Omental fat pad (tissue), 4 donors: ENCODE measurements at places on chromosomes 13 and 19. TPM values are rescaled to one million over a fixed set of nuclear protein-coding genes. Genes with fewer than 3 reads are reported as not detected.

NDUFB7 gene
- total RNA-seq, result 357 TPM

NOTCH3 gene
- total RNA-seq, result 17.3 TPM

IGFL4 gene
- total RNA-seq, result not detected

PRR36 gene
- not detected for total RNA-seq

ZNF30 gene
- total RNA-seq, result 2.1 TPM

RFPL4AL1 gene
- not detected for total RNA-seq

KLK14 gene
- not detected for total RNA-seq

FBXL12 gene
- 27.9 TPM for total RNA-seq

ZNF799 gene
- total RNA-seq, result 4.3 TPM

ATP8B3 gene
- 2.4 TPM for total RNA-seq

GPC6 gene
- 24.4 TPM for total RNA-seq

IFNL1 gene
- not detected for total RNA-seq

IGFL2 gene
- total RNA-seq, result not detected

ZNF440 gene
- total RNA-seq, result 8.3 TPM

ZNF749 gene
- 18.0 TPM for total RNA-seq

GPR183 gene
- total RNA-seq, result 17.2 TPM

SOX1 gene
- total RNA-seq, result not detected

GIPC3 gene
- total RNA-seq, result 0.56 TPM

C19orf67 gene
- not detected for total RNA-seq

MAMSTR gene
- 3.0 TPM for total RNA-seq

KLK13 gene
- total RNA-seq, result not detected

LRP3 gene
- total RNA-seq, result 32.7 TPM

CLC gene
- not detected for total RNA-seq

ZNF724 gene
- 1.3 TPM for total RNA-seq

ALKBH6 gene
- 13.6 TPM for total RNA-seq

ZNF417 gene
- total RNA-seq, result 13.2 TPM

MLNR gene
- 0.72 TPM for total RNA-seq

MEIOSIN gene
- total RNA-seq, result not detected

SLC7A10 gene
- total RNA-seq, result 150 TPM

VN1R2 gene
- total RNA-seq, result not detected

RHPN2 gene
- total RNA-seq, result 19.5 TPM

ATG4D gene
- total RNA-seq, result 16.6 TPM

FXYD3 gene
- 2.6 TPM for total RNA-seq

LGALS14 gene
- not detected for total RNA-seq

CRTC1 gene
- 6.1 TPM for total RNA-seq

DIS3 gene
- 25.7 TPM for total RNA-seq
